ENCODE measurements at places on chromosomes 4 and X.
A peak's percentile ranks its signal among the peaks of the same experiment; 100 is the strongest.

DNA sequence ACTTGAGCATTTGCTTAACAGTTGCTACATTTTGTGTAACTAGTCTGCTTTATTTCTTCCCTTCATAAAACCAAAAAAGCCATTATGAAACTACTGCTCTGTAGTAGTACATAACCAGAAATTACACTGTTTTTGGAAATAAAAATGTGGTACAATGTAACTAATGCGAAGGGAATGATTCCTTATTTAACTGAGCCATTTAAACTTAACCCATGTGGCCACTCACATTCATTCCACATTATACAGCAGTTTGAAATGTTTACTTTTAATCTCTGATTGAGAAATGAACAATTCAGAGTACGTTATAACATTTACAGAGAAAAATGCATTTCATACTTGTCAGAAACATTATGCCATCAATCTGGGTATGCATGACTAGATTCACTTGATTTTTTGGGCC is 94.2 kb downstream of the NYX start:
- no peak for DNase-seq

DNA sequence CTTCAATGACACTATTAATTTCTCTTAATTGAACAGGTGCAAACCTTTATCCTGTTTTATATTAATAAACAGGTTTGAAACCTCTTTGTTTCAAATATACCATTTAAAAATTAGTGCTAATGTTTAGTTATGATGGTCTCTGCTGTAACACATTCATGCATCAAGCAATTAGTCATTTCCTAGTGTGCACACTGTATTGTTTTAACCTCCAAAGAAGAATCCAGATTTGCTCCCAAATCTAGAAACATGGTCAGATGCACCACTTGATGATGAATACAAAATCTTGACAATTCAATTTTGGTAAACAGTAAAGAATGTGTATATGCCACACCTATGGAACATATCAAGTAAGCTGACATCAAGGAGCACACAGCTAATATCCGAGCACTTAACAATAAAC is 157.1 kb downstream of the TRIML1 start:
- no peak for DNase-seq

- DNase-seq, result no peak
These were observed 31.7 kb upstream of the INTU start for GRCh38 chr4:127601029-127601428.

DNA sequence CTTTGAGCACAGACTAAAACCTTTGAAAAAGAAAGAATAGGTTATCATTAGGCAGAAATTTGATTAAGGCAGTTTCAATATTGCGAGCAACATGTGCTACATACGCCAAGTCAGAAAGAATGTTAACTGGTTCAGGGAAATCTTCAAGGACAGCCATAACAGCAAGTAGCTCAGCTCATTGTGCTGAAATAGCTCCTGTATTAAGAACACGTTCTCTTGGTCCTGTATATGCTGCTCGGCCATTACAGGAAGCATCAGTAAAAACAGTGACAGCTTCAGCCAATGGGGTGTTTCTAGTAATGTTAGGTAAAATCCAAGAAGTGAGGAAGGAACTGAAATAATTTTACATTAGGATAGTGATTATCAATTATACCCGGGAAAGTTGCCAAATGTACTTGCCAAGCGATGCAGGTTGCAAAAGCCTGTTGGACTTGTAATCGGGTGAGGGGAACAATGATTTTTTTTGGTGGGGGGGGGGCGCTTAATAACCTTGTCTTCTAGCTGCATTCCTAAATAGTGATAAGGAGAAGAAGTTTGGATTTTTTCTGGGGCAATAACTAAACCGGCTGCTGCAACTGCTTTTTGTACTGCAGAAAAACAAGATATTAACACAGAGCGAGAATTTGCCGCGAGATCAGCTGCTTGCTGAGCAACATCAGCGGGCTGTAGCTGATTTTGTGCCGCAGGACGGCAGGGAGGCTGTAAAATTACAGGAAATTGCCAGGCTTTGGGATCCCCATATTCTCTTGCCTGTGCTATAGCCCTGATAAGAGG is 49.4 kb upstream of the RASSF6 start:
- no peak for DNase-seq

DNA sequence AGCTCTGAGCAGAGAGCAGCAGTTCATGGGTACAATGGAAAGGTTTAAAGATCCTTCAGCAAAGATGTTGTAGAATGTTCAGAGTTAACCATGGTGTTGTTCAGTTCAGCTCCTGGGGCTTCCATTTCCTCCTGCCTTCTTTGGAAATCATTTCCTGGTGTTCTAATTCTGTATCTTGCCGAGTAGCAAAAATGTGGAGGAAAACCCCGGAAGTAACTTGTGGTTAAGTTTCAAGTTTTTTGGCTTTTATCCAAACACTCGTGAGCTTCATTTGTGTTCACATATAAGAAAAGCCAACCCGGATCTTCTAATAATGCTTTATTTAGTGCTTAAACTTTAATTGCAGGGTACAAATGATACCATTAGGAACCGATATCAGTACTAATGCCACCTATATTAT is 33.6 kb upstream of the ARX start:
- DNase-seq, result no peak

DNA sequence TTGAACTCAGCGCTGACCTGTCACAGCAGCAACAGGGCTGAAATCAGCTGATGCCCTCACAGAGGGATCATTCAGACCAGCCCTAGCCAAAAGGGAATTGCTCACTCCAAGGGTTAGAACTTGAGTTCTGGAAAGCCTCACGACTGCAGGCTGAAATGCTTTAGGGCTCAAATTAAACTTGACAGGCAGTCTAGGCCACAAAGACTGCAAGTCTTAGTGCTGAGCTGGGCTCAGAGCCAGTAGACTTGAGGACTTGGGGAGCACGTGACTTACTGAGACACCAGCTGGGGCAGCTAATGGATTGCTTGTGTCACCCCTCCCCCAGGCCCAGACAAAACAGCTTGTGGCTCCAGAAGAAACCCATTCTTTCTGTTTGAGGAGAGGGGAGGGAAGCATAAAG is 119.0 kb upstream of the SLC6A14 start:
- no peak for DNase-seq

- DNase-seq, result no peak
These were observed 25.3 kb downstream of the CPE start for GRCh38 chr4:165404080-165404479.

- peak; percentile 61 for DNase-seq
These were observed 50.1 kb downstream of the RASGEF1B start for GRCh38 chr4:81421346-81422218.

DNA sequence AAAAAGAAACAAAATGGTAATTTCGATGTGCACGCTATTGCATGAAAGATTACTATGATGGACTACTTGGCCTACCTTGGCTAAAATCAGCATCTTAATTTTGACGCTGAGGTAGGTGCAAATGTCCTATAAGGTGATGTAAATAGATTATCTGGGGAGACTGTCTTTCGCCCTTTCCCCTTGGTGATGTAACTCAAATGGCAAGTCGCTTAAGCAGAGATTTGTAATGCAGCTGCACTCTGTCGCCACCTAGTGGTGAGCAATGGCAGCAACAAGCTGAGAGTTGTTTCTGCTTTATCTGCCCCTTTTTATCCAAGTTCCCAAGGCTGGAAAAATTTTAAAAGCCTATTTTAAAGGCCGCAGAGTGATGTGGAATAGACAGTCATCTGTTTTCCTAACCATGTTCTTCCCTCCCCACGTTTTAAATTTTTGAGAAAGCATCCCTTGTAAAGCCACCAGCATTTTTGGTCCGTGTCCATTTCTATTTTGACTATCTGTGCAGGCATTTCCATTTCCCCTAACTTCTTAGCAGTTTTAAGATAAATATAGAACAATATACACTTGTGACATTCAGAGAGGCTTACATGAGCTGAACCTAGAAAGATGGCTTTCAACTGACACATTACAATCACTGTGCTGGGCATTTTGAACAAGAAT is 62.4 kb upstream of the PDLIM3 start:
- peak; percentile 7 for DNase-seq

- DNase-seq, result no peak
These were observed 717 bp downstream of the PPP3CA start for GRCh38 chr4:101346351-101347266.

DNA sequence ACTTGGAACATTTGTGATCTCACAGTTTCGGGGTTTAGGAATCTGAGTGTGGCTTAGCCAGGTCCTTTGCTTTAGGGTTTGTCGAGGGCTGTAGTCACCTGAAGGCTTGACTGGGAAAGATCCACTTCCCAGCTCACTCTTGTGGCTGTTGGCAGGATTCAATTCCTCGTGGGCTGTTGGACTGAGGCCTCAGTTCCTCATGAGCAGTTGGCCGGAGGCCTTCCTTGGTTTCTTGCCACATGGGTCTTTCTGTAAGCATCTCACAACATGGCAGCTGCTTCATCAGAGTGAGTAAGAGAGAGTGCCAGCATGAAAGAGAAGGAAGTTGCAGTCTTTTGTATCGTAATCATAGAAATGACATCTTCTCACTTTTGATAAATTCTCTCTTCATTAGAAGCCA is 11.1 kb downstream of the TXLNG start:
- no peak for DNase-seq

DNA sequence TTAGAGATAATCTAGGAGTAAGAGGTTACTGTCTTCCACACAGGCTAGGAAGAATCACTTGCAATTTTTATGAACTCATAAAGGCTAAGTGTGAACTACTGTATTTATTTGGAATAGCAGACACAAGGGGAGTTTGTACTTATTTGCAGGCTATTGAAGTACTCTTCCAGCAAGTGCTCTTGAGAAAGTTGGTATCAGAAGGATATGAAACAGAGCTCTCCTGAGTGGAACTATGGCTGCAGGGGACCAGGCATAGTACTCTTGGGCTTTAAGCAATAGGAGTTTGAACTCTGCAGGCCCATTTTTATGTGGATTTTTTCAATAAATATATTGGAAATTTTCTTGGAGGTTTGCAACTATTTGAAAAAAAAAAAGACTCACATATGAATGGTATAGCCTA is 756.3 kb upstream of the ATOH1 start:
- DNase-seq, result no peak

GRCh38 chr4:5924461-5925125 is 31.7 kb upstream of the CRMP1 start:
- no peak for DNase-seq

DNA sequence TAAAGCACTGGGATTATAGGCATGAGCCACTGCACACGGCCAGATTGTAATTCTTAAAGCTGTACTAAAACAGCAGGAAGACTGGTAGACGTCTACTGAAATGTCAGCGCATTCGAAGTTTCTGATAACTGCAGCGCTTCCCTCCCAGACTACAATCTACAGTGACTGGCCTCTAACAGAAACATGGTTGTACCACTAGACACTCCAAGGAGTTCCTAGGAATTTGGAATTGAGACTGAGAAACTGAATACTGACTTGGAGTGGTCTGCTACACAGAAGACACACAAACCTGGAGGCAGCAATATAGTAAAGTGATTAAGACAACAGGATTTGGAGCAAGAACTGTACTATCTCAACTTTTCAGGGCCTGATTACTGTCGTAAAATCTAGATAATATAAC is 937 bp downstream of the HELQ start:
- no peak for DNase-seq

GRCh38 chrX:37834937-37835336 is 12.4 kb downstream of the DYNLT3 start:
- DNase-seq, result no peak

GRCh38 chrX:45172890-45173289 is 27.8 kb downstream of the DIPK2B start:
- no peak for DNase-seq

DNA sequence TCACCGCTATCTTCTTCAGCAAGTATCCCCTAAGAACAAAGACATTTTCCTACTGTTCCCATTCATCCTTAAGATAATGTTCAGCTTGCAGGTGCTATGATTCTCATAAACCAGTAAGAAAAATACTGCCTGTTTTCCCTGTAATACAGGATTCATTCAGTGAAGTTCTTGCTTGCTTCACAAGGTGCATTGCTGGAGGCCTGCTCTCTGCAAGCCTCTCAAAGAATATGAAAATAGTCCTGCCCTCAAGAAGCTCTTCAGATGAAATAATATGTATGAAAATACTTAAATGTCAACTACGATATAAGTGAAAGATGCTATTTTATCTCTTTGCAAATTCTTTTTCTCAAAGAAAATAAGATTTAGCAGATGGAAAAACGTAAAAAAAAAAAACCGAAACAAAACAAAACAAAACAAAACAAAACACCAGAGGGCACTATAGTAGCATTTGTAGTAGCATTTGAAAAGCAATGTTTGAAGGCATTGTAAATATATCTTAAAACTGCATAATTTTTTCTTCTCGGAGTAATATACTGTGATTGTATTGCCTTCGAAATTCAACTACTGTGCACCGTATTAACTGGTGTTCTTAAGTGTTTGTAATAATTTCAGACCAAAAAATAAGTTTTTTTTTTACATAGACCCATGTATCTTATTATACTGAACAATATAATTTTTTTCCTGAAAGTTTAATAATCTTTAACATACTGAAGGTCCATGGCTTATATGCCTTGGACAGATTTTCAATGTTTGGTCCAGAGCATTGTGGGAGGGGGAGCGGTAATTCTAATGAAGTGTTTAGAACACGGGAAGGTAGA is 26.0 kb downstream of the ADH4 start:
- DNase-seq, result no peak

GRCh38 chr4:40940317-40940741 is 190.6 kb downstream of the NSUN7 start:
- DNase-seq, result no peak

GRCh38 chrX:9650091-9650490 is 115.6 kb downstream of the GPR143 start:
- DNase-seq, result no peak

GRCh38 chr4:125519371-125520146 is 204.8 kb downstream of the FAT4 start:
- no peak for DNase-seq

DNA sequence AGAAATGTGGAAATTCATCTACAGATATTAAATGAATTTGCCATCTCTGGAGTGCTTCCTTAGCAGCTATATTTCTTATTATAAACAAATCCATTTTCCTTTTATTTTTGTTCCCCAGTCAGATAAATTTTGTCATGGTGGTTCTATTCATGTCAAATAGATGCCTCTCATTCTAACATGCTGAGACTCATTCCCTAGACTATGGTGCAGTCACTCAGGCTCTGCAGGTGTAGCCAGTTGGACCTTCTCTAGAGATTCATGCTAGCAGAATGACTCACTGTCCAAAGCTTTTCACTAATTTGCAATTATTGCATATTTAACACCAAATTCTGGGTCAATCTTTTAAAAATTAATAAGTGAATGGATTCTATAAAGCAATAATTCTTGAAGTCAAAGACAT is 1392.7 kb downstream of the PCDH7 start:
- no peak for DNase-seq

Data from NCI-H1417 treated with DMSO at 0.1 percent for 48 hours (cell line).